ENCODE measurements at places on chromosomes 2 and 18.

DNA sequence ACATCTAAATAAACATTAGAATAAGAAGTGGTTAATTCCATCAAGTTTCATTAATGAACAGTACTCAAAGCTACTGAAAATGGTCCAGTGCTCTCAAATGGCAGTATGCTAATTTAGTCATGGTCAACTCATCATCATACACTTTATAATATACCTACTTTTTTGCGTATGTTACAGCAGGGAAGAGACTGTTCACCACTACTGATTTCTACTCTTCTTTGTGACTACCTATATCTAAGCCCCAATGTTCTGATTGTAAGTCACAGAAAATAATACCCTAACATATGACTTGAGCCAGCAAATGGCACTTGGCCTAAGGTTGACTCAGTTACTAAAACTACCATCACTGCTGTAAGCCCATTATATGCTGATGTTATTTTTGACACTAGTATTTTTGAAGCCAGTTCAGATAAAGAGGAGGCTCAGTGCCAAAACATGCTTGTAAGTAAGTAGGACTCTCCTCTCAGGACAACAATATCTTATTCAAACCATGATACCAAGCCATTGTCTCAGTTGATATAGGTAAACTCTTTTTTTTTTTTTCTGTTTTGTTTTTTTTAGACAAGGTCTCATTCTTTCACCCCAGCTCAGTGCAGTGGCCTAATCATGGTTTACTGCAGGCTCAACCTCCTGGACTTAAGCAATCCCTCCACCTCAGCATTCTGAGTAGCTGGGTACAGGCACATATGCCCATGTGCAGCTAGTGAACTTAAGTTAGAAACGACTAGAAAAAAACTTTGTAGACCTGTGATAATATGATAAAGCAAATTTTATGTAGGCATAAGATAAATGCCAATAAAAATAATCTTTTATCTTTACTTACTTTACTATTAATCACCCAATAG, 266.9 kb downstream of the ZNF385B start:
- no peak for DNase-seq

- DNase-seq, result no peak
Observed at GRCh38 chr18:7557973-7558372, 9.1 kb upstream of the PTPRM start.

DNA sequence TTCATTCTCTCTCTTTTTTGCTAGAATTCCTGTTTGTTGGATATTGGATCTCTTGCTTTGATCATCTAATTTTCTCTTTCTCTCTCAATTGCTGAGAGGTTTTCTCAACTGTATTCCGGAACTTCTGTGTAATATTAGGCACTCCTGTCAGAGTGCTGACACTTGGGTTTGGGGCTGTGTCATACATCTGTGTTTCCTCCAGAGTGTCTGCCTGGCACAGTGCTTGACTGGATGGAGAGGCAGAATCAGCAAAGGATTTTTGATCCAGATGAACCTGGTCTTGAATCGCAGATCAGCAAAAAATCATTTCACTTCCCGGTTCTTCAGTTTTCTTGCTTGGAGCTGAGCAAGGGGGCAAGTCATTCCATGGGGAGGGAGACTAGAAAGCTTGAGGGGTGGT, 87.7 kb upstream of the CXCR4 start:
- no peak for DNase-seq

GRCh38 chr2:202096736-202097135, 23.7 kb downstream of the KIAA2012 start:
- no peak for DNase-seq

DNA sequence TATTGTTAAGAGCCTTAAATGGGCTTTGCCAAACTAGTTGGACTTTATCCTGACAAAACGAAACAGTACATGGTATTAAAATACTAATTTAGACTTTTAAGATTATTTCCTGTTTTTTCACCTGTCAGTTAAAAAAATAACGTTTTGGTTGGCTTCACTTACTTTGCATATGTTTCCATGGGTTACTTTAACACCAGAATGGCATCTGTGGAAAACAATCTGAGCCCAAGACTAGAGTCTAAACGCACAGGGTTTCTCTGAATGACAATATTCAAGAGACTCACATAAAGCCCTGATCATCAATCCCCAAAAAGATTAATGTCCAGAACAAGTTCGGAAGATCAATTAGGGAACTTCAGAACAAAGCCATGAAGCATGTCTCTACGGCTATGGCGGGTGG, 888.0 kb downstream of the EPHA4 start:
- DNase-seq, result no peak

DNA sequence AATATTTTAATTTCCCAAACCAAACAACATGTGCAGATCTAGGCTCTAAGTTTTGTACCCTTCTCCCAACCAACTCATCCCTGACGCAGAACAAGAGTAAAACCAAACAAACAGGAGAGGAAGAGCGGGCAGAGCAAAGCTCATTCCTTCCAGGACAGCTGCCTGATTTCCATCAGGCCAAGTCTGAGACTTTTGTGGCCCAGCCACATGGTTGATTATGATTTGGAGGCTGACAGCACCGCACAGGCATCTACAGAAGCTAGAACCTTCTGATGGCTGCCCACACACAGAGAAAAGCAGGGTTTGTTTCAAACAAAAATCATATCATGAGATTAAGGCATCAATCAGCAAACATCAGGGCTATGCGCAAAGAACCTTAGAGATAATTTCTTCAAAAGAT, 262.6 kb downstream of the TNS1 start:
- DNase-seq, result no peak

DNA sequence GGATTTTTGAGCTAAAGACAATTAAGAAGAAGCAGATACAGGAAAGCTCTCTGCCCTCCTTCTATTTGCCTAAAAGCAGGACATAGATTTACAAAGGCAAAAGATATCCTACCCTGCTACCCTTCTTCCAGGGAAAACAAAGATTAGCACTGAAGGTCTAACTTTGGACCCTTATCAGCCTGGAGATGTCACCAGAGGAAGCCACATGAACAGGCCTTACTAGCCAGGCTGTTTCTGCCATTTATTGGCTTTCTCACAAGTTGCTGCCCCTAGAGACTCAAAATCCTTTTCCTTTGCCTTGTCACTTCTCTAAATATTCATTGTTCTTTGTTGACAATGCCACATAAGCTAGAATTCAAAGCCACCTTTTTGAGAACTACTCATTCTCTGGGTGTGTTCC, 147.3 kb downstream of the B3GNT2 start:
- DNase-seq, result no peak

DNA sequence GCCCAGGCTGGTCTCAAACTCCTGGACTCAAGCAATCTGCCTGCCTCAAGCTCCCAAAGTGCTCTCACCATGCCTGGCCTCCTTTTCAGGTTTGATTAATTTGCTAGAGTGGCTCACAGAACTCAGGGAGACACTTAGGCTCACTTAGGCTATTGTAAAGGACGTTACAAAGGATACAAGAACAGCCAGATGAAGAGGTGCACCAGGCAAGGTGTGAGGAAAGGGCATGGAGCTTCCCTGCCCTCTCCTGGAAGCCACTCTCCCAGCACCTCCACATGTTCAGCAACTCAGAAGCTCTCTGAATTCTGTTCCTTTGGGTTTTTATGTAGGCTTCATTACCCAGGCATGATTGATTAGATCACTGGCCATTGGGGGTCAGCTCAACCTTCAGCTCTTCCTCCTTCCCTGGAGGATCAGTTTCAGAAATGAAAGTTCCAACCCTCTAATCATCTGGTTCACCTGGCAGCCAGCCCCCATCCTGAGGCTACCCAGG, 78.7 kb upstream of the RGPD5 start:
- no peak for DNase-seq

- DNase-seq, result no peak
Observed at GRCh38 chr2:112634153-112634873, 11.4 kb upstream of the SLC20A1 start.

DNA sequence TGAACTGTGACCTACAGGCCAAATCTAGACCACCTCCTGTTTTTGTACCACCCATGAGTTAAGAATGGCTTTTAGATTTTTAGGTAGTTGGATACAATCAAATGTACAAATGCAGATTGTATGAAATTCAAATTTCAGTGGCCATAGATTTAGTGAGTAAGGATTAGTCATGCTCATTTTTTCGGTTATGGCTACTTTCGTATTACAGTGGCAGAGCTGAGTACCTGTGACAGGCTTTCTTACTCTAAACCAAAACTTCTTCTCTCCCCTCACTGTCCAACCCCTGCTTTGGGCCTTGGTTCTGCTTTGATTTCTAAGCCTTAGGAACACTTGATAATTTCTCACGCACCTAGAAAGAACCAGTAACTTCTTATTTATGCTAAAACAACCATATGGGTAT, 82.1 kb downstream of the CDC42EP3 start:
- no peak for DNase-seq

DNA sequence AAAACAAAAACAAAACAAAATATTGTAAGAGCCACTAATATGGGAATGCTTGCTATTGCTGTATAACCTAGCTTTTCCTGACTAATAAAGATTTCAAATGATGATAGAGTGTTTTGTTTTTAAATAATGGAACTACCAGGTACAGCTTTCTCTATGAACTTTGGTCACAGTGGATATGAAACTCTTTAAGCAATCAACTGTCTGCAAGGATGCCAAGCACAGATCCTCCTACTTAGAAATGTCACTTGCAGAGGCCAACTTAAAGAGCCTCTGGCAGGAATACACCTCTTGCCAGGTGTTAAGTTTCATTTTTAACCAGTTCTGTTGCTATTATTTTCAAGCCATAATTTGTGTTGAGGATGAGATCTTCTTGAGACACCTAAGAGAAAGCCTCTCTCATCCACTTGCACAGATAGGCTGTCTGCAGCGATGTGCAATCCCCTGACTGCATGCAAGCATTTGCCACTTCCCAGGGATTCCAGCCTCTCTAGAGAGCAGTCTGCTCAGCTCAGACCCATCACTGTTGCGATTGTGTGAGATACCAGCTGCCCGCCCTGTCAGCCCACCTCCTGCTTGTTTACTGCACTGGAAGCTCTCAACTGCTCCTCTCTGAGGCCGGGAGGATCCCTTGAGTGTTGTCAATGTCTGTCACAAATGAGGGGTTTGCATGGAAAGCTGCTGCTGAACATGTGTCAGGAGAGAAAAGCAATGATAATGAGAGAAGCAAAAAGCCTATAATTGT, 86.1 kb upstream of the SCG2 start:
- DNase-seq, result no peak

GRCh38 chr2:141068053-141068682, 1062.6 kb downstream of the LRP1B start:
- DNase-seq, result no peak

DNA sequence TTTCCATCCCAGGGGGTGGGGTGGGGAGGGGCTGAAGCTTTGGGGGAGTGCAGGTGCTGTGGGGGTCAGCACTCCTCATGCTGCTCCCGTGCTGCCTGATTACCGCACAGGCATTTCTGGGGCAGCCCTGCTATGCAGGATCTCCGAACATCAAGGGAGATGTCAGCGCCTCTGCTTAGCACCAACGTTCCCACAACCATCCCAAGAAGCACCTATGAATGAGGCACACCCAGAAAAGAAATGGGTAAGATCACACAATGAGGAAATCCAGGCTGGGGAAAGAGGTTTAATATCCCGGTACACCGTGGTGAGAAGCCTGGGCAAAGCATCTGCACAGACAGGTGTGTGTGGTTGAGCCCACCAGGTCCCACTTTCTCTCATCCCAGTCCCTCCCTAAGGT, 17.5 kb downstream of the GAREM2 start:
- DNase-seq, result no peak

Data from T-helper 2 cell (primary cell).